ENCODE measurements at places on chromosomes 5 and 9. TPM values are rescaled to one million over a fixed set of nuclear protein-coding genes. Genes with fewer than 3 reads are reported as not detected.

- DNase-seq: no peak
Observed at GRCh38 chr5:113508756-113509155, 4.7 kb upstream of the YTHDC2 start.

- no peak for DNase-seq
Observed at GRCh38 chr5:152070591-152070990, 145.9 kb upstream of the GLRA1 start.

DNA sequence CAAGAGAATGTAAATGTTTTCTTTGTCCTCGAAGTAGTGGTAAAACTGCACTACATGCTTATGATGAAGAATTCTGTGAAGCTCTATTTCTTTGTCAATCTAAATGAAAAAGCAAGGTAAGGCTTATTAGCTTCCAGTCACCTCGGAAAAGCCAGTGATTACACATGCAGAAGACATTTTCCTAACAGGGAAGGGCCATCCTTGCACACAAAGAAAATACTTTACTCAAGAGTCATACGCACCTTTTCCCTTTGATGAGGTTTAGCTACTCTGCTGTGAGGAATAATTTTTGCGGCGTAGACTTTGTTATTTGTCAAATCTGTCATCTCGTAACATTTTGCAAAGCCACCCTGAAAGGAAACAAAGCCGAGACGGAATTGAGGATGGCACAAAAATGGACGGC lies 1.1 kb downstream of the PLK2 start:
- no peak for DNase-seq

- DNase-seq: no peak
Observed at GRCh38 chr5:59956130-59956783, 62.7 kb upstream of the PDE4D start.

HACD4 gene
- polyA plus RNA-seq: 7.3 TPM

Measured in keratinocyte (primary cell).